T-cell (primary cell): ENCODE measurements at places on chromosomes 12 and 14.

DNA sequence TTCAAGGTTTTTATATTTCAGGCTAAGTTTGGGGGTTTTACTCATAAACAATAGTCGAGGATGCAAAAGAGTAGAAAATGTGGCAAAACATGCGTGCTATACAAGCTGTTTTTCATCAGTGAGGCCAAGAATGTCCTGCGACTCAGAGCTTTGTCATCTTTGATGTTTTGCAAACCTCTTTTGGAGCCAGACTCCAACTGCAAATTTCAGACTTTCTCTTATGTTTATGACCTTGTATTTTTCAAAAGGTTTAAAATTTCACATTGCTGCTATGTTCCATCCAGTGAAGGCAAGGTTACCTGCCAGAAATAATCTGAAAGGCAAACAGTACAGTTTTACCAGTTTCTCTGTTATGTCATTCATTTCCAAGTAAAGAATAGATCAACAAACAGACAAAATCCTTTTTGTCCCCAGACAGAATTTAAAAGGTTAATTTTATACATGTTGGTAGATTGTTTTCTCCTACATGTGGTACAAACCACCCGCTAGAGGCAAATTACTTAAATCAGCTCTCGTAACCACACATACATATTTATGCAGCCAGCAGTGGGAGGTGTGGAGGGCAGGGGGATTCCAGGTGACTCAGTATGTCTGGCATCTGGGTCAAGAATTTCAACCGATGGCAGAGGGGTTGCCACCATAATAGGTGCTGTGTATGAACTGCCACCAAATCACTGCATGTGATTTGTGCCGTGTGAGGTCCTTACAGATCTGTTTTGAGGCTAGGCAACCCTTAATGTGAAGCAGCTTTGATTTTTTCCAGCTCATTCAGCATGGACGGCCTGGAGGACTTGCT lies 119.8 kb upstream of the CPM start:
- H3K27ac ChIP-seq, result no peak overlapping the region
- no peak for DNase-seq
- no peaks in the 10 kb centered on the region for H3K27me3 ChIP-seq
- no peaks in the 10 kb centered on the region for H3K4me1 ChIP-seq
- no peaks in the 10 kb centered on the region for H3K36me3 ChIP-seq

GRCh38 chr14:91281346-91281745 lies 36.8 kb upstream of the GPR68 start:
- H3K36me3 ChIP-seq, result peaks cover 39% of the 10 kb centered on the region
- H3K4me3 ChIP-seq, result no peak overlapping the region
- DNase-seq, result no peak
- H3K27ac ChIP-seq, result no peak overlapping the region
- H3K27me3 ChIP-seq, result no peaks in the 10 kb centered on the region
- peaks cover 4% of the 10 kb centered on the region for H3K4me1 ChIP-seq

- peak; percentile 70 for DNase-seq
- no peaks in the 10 kb centered on the region for H3K36me3 ChIP-seq
- peak overlapping the region; percentile 73 for H3K4me3 ChIP-seq
- peaks cover 20% of the 10 kb centered on the region for H3K4me1 ChIP-seq
- no peaks in the 10 kb centered on the region for H3K27me3 ChIP-seq
- H3K27ac ChIP-seq, result no peak overlapping the region
These were observed 47.2 kb upstream of the PLXNC1 start for GRCh38 chr12:94100990-94101737.

GRCh38 chr12:101781834-101782233 lies 42.6 kb upstream of the SYCP3 start:
- no peak overlapping the region for H3K4me3 ChIP-seq
- H3K27ac ChIP-seq, result no peak overlapping the region
- no peak for DNase-seq
- H3K36me3 ChIP-seq, result peaks cover 5% of the 10 kb centered on the region
- no peaks in the 10 kb centered on the region for H3K4me1 ChIP-seq

GRCh38 chr14:102408724-102409123 lies 46.0 kb downstream of the TECPR2 start:
- no peak overlapping the region for H3K27ac ChIP-seq
- no peaks in the 10 kb centered on the region for H3K4me1 ChIP-seq
- peaks cover 4% of the 10 kb centered on the region for H3K36me3 ChIP-seq
- DNase-seq, result no peak
- H3K27me3 ChIP-seq, result no peaks in the 10 kb centered on the region
- no peak overlapping the region for H3K4me3 ChIP-seq

DNA sequence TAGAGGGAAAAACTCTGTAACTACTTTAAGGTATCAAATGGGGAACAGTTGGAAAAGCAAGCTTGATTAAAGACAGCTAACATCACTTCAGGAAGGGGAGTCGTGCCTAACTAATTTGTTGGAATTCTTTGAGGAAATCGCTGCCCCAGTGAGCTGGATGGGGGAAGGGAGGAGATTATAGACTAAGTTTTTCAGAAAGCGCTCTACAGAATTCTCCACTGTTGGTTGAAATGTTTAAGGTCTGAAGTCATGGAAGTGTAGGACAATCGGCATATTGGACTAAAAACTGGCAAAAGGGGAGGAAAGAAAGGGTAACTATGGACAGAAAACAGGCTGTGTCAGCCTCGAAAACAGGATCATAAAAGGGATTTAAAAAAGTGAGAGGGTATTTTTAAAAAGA lies 229.9 kb upstream of the HMGA2 start:
- peaks cover 3% of the 10 kb centered on the region for H3K27me3 ChIP-seq
- no peak for DNase-seq
- no peak overlapping the region for H3K27ac ChIP-seq
- no peak overlapping the region for H3K4me3 ChIP-seq
- no peaks in the 10 kb centered on the region for H3K4me1 ChIP-seq

GRCh38 chr14:37196604-37197420 lies 925 bp upstream of the MIPOL1 start:
- H3K4me3 ChIP-seq, result no peak overlapping the region
- no peak overlapping the region for H3K27ac ChIP-seq
- no peak for DNase-seq
- H3K27me3 ChIP-seq, result peaks cover 4% of the 10 kb centered on the region
- no peaks in the 10 kb centered on the region for H3K4me1 ChIP-seq

GRCh38 chr12:114272605-114273004 lies 133.3 kb downstream of the TBX5 start:
- no peak for DNase-seq
- H3K36me3 ChIP-seq, result no peaks in the 10 kb centered on the region
- no peaks in the 10 kb centered on the region for H3K27me3 ChIP-seq
- no peaks in the 10 kb centered on the region for H3K4me1 ChIP-seq

DNA sequence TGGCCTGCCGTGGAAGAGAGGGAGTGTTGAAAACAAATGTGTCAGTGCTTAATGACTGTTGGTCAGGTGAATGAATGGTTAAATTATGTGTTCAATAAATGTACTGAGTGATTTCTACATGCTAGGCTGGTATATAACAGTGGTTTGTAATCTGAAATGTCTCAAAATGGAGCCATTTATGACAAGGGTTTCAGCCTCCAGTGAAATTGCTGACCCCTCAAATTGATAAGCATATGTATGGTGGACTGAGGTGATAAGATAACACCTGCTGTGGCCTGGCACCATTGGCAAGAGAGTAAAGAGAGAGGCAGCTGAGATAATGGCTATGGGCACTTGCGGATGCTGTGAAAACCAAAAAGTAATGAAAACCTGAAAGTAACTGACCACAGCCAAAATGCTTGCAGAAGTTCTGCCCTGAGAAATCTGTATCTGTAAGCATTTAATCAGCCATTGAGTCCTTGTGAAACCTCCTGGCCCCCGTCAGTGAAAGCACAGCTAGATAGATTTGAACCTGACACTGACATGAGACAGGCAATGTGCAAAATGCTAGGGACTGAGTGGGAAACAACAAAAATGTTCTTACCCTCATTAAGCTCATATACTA lies 1.4 kb upstream of the BCAT1 start:
- H3K27me3 ChIP-seq, result no peaks in the 10 kb centered on the region
- no peak overlapping the region for H3K27ac ChIP-seq
- no peak for DNase-seq
- H3K4me3 ChIP-seq, result no peak overlapping the region
- H3K4me1 ChIP-seq, result peaks cover 10% of the 10 kb centered on the region
- no peaks in the 10 kb centered on the region for H3K36me3 ChIP-seq

- no peaks in the 10 kb centered on the region for H3K36me3 ChIP-seq
- no peaks in the 10 kb centered on the region for H3K27me3 ChIP-seq
- H3K27ac ChIP-seq, result no peak overlapping the region
- no peak for DNase-seq
These were observed 179.1 kb downstream of the LRIG3 start for GRCh38 chr12:58741226-58741625.

DNA sequence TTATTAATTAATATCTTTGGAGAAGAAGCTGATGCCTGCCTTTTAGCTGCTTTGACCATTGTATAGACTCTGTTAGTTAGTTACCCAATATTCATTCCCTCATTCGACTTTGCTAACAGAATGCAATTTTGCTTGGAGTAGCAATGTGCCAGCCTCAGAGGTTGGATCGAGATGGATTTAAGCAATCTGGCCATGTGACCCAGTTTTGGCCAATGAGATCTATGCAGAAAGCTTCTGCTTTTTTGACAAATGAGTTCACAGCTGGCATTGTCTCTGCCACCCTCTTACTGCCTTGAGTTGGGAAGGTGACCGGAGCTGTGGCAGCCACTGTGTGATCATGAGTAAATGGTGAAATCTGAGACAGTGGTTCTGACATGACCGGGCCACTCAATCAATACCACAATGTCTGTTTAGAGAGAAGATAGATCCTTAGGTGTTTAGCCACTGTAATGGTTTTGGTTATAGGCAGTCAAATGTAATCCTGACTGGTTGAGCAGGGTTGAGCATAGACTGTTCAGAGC lies 74.9 kb upstream of the MED13L start:
- H3K27ac ChIP-seq, result no peak overlapping the region
- H3K4me1 ChIP-seq, result no peaks in the 10 kb centered on the region
- no peak for DNase-seq

DNA sequence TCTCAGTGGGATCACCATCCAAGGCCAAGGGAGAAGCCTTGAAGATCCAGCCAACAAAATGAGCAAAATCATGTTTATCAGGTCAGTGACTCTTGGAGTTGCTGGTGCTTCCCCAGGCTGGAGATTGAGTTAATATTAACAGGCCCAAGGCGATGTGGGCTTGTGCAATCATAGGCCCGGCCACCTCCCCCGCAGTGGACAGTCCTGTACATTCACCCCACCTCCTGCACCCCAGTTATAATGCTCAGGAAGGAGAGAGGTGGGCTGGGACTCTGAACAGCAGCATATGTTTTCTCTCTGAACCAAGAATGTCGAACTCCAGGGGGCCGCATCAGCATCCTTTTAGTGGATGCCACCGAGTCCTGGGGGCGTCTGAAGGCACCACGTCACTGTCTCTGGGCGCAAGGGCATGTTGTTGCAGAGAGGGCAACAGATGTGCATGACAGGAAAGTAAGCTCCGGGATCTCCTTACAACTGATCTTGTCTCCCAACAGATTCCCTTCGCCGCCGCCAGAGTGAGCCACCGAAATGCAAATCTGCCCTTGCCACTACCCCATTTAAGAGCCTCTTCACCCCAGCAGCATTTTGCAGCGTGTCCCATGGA lies 32.2 kb upstream of the SERPINA6 start:
- H3K4me1 ChIP-seq, result no peaks in the 10 kb centered on the region
- DNase-seq, result no peak
- H3K27ac ChIP-seq, result no peak overlapping the region

DNA sequence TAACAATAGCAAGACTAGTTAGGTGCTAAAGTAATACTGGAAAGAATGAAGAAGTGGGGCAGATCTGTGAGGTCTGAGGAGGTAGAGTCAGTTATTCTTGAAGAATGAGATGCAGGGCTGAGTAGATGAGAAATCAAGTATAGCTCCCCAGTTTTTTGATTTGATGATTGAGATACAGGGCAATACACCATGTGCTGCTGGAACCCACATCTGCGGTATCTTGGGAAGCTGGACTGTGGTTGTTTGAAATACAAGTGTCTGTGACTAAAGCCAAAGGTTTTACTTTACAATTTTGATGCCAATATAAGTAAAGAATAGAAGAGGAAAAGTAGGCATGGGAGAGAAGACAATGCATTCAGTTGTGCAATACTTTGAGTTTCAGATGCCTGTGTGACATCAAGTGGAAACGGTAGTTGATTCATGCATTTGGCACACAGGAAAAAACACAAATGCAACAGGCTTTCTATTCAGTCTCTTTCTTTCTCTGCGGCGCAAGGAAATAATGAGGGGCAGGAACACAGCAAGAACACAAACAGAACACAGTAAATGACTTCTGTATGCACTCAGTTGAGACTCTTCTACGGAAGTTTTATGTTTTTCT lies 190.2 kb upstream of the SLC38A2 start:
- no peak overlapping the region for H3K4me3 ChIP-seq
- H3K27ac ChIP-seq, result no peak overlapping the region
- H3K27me3 ChIP-seq, result no peaks in the 10 kb centered on the region

- H3K27me3 ChIP-seq, result no peaks in the 10 kb centered on the region
- no peaks in the 10 kb centered on the region for H3K4me1 ChIP-seq
- no peak overlapping the region for H3K4me3 ChIP-seq
- H3K36me3 ChIP-seq, result no peaks in the 10 kb centered on the region
These were observed 145.6 kb downstream of the LRIG3 start for GRCh38 chr12:58774731-58775130.

- H3K4me1 ChIP-seq, result peaks cover 16% of the 10 kb centered on the region
- H3K4me3 ChIP-seq, result no peak within 1 kb of the TSS
- H3K27ac ChIP-seq, result peak within 1 kb of the TSS; percentile 41
- no peaks in the 10 kb centered on the region for H3K27me3 ChIP-seq
- H3K36me3 ChIP-seq, result no peaks in the 10 kb centered on the region
These were observed at the start of gene SCNN1A for GRCh38 chr12:6375269-6376078. TSS of gene SCNN1A (minus strand) at chr12:6375563. CDS start at chr12:6374783, 780 bp downstream.

GRCh38 chr12:59873136-59873535 lies 277.3 kb downstream of the SLC16A7 start:
- no peak overlapping the region for H3K27ac ChIP-seq
- DNase-seq, result no peak
- no peaks in the 10 kb centered on the region for H3K4me1 ChIP-seq
- H3K27me3 ChIP-seq, result no peaks in the 10 kb centered on the region
- H3K4me3 ChIP-seq, result no peak overlapping the region
- H3K36me3 ChIP-seq, result no peaks in the 10 kb centered on the region

GRCh38 chr14:64294672-64295413 lies 672 bp upstream of the ESR2 start:
- DNase-seq, result peak; percentile 58
- H3K27me3 ChIP-seq, result no peaks in the 10 kb centered on the region
- no peaks in the 10 kb centered on the region for H3K36me3 ChIP-seq
- peak overlapping the region; percentile 50 for H3K4me3 ChIP-seq
- peaks cover 16% of the 10 kb centered on the region for H3K4me1 ChIP-seq
- no peak overlapping the region for H3K27ac ChIP-seq

DNA sequence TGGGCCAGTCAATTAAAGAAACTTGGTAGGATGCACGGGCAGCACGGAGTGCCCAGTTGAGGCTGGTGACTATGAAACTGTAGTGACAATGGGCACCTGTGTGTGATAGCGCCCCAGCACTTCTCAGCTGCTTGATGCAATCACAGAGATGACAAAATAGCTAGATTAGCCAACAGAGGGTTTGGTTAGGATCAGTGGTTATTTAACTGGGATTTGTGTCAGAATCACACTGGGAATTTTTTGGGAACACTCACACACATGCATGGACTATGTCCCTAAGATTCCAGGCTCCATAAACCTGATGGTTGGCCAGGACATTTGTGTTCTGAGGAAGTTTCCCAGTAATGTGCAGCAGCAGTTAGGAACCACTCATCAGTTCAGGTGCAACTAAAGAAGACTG lies 51.2 kb upstream of the DAAM1 start:
- peaks cover 5% of the 10 kb centered on the region for H3K27me3 ChIP-seq
- H3K27ac ChIP-seq, result no peak overlapping the region
- H3K4me1 ChIP-seq, result no peaks in the 10 kb centered on the region
- H3K36me3 ChIP-seq, result no peaks in the 10 kb centered on the region
- no peak overlapping the region for H3K4me3 ChIP-seq

GRCh38 chr12:90129366-90130030 lies 420.9 kb upstream of the ATP2B1 start:
- no peaks in the 10 kb centered on the region for H3K27me3 ChIP-seq
- H3K4me3 ChIP-seq, result no peak overlapping the region
- DNase-seq, result no peak
- H3K4me1 ChIP-seq, result no peaks in the 10 kb centered on the region
- no peaks in the 10 kb centered on the region for H3K36me3 ChIP-seq
- no peak overlapping the region for H3K27ac ChIP-seq
